ENCODE measurements at places on chromosomes 3 and 15.

- DNase-seq = no peak
Observed at GRCh38 chr15:89278307-89278706, 34.5 kb downstream of the FANCI start.

DNA sequence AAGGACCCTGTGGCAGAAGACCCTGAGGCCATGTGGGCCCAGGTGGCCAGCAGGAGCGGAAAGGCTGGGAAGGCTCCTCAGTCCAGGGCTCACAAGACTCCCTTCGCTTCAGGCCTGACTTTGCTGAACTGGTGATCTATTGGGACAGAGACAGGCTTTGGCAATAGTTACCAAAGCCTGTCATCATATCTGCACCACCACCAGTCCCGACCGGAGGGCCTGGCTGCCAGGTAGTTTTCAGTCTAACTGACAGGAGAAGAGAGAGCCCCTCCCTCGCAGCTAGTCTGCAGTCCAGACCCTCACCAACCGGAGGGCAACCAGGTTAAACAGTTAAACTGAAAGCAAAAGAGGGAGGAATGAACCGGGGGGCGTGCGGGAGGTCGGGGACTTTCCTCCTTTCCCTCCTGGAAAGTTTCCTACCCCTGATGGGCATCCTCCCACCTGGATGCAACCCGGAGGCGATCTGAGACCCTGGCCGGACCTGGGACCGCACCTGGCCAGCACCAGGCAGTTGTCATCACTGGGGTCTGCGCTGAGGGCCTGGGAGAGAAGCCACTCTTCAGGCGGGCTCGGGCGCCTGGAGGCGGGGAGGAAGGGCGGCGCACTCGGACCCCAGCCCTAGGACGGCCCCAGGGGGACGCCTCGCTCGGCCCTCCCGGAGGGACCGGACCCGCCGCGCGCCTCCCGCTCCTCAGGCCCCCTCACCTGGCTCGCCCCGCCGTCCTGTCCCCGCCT, 435 bp downstream of the RAB27A start:
- no peak for DNase-seq

- DNase-seq = no peak
Observed at GRCh38 chr3:164658125-164658524, 420.2 kb downstream of the SI start.

- no peak for DNase-seq
Observed at GRCh38 chr3:79871656-79872055, 103.9 kb upstream of the ROBO1 start.

Data from NCI-H187 (cell line).